ENCODE measurements at places on chromosomes 1 and 21.

DNA sequence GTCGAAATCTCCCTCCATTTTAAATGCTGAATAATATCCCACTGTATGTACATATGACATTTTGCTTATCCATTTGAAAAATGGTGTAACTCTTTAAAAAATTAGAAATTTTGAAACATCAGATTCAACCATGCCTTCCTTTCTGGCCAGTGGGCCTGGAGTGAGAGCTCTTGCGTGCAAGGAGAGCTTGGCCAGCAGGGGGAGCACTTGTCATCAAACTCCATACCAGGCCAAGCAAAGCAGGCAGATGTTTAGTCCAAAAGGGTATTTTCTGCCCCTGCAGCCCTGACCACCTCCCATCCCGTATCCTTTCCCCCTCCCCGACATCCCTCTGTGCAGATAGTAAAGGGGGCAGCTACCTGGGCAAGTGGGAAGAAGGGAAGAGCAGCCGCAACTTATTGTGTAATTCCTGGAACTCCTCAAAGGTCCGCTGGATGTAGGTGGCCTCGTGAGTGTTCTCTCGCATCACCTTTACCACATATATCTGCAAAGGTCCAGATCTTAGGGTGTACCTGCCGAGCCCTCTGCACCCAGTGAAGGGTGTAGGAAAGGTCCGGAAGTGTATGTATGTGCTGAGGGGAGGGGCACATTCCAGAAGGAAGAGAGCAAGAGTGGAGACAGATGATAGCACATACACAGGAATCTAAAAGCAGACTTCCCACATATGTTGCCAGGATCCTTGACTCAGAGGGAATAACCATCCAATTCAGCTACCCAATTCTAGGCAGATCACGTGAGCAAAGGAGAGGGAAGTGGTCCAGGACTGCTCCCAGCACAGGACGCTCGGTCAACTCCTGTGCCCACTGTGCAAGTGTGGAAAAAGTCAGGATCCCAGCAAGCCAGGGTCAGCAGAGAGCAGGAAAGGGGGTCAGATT lies 19.9 kb upstream of the PPP1R15B start:
- peak overlapping the region; percentile 66 for H3K27ac ChIP-seq
- peaks cover 26% of the 10 kb centered on the region for H3K36me3 ChIP-seq
- DNase-seq, result peak; percentile 84
- no peak overlapping the region for H3K4me3 ChIP-seq
- H3K27me3 ChIP-seq, result no peaks in the 10 kb centered on the region

- no peak overlapping the region for H3K4me3 ChIP-seq
Measured at GRCh38 chr1:155553349-155553748, 9.3 kb downstream of the ASH1L start.

DNA sequence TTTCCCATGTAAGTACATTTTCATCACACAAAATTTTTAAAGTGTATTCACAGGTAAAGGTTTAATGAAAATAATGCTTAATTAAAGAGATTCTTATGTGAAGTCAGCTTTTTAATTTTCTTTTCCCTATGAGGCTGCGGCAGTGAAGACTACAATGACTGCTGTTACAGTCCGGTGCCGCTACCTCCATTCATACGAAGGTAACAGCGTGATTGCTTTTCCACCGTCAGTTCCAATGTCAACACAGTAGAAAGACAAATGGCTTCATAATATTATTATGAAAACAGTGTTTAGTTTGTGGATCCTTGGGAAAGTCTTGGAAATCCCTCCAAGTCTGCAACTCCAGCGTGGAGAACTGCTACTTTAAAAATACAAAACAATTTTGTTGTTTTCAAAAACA lies 254.9 kb upstream of the NRIP1 start:
- no peaks in the 10 kb centered on the region for H3K4me1 ChIP-seq
- H3K27me3 ChIP-seq, result no peaks in the 10 kb centered on the region
- no peak overlapping the region for H3K4me3 ChIP-seq
- H3K27ac ChIP-seq, result no peak overlapping the region
- H3K36me3 ChIP-seq, result no peaks in the 10 kb centered on the region
- DNase-seq, result no peak

DNA sequence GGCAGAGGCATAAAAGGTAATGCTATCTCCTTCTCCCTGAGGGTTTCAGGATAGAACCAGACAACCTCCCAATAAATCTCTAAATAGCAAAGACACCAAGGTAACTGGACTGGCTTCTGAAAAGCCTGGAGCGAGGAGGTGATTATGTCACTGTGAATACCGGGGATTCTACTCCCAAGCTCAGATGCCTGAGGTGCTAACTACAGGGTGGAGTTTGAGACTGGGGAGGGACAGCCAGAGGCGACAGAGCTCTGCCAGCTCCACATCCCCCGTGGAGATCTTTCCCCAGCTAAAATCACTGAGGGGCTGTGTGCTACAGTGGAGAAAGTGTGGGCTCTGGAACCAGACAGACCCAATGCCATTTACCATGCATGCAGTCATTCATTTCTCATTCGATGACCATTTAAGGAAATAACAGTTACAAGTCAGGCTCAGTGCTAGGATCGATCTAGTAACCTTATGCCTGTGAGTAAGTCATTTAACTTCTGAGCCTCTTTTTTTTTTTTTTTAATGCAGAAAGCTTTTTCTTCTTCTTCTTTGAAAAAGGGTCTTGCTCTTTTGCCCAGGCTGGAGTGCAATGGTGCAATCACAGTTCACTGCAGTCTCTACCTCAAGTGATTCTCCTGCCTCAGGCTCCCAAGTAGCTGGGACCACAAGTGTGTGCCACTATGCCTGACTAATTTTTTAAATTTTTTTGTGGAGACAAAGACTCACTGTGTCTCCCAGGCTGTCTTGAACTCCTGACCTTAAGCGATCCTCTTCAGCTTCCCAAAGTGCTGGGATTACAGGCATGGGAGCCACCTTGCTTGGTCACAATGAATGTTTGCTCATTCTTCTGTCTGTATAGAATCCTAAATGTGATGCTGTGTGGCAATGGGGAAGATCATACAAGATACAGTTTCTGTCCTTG lies 8.1 kb upstream of the SLC45A3 start:
- no peaks in the 10 kb centered on the region for H3K27me3 ChIP-seq
- no peaks in the 10 kb centered on the region for H3K36me3 ChIP-seq
- H3K4me1 ChIP-seq, result peaks cover 39% of the 10 kb centered on the region
- DNase-seq, result no peak
- no peak overlapping the region for H3K4me3 ChIP-seq
- H3K27ac ChIP-seq, result peak overlapping the region; percentile 13

DNA sequence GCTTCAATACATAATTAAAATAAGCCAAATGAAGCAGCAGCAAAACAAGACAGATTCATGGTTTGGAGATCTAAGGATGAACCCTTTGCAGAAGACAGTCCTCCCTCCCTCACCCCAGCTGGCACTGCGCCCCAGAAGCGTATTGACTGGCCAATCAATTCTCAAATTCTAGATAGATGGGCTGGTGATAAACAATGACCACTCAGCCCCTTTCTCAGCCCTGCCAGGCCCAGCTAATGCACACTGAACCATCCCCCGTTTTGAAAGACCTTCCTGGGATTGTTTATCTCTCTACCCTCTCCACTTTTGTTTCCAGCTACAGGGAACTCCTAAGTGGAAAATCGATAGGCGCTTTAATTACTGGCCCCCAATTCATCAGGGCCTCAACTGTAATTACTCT lies 29.0 kb downstream of the TNR start:
- peaks cover 24% of the 10 kb centered on the region for H3K27me3 ChIP-seq

- H3K4me3 ChIP-seq, result no peak overlapping the region
- no peaks in the 10 kb centered on the region for H3K27me3 ChIP-seq
- DNase-seq, result no peak
- peaks cover 4% of the 10 kb centered on the region for H3K4me1 ChIP-seq
- H3K36me3 ChIP-seq, result no peaks in the 10 kb centered on the region
Measured at GRCh38 chr1:245718123-245718522, 563.3 kb downstream of the KIF26B start.

- no peak for DNase-seq
- peaks cover 16% of the 10 kb centered on the region for H3K36me3 ChIP-seq
- no peaks in the 10 kb centered on the region for H3K27me3 ChIP-seq
- H3K27ac ChIP-seq, result peak overlapping the region; percentile 98
- H3K4me3 ChIP-seq, result peak overlapping the region; percentile 92
Measured at GRCh38 chr1:155910621-155911121, 478 bp downstream of the RIT1 start.

GRCh38 chr1:94327001-94327690 lies 89.8 kb upstream of the ARHGAP29 start:
- H3K36me3 ChIP-seq, result no peaks in the 10 kb centered on the region
- peak overlapping the region; percentile 70 for H3K4me3 ChIP-seq
- H3K27me3 ChIP-seq, result no peaks in the 10 kb centered on the region
- DNase-seq, result no peak

- no peak for DNase-seq
- peak overlapping the region; percentile 10 for H3K27ac ChIP-seq
- H3K27me3 ChIP-seq, result no peaks in the 10 kb centered on the region
- peaks cover 18% of the 10 kb centered on the region for H3K36me3 ChIP-seq
- H3K4me3 ChIP-seq, result no peak overlapping the region
- H3K4me1 ChIP-seq, result peaks cover 37% of the 10 kb centered on the region
Measured at GRCh38 chr21:26098772-26099397, 71.7 kb downstream of the APP start.

DNA sequence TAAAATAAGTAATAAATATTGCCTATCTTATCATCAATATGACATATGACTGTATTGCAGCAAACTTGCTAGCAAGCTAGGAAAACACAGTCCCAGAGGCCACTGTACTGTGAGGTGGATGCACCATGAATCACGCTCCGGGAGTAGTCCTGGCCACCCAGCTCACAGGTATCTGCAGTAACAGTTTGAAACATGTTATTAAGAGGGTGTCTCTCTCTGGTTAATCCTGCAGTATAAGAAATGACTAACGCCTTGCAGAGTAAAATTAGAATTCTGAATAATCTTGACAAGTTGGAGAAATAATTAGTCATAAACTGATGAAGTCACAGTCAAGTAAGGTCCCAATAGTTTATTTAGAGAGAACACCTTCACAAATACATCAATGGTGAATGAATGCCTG lies 34.0 kb upstream of the DPT start:
- no peak for DNase-seq
- H3K27ac ChIP-seq, result no peak overlapping the region
- H3K27me3 ChIP-seq, result peaks cover 4% of the 10 kb centered on the region
- H3K36me3 ChIP-seq, result no peaks in the 10 kb centered on the region

DNA sequence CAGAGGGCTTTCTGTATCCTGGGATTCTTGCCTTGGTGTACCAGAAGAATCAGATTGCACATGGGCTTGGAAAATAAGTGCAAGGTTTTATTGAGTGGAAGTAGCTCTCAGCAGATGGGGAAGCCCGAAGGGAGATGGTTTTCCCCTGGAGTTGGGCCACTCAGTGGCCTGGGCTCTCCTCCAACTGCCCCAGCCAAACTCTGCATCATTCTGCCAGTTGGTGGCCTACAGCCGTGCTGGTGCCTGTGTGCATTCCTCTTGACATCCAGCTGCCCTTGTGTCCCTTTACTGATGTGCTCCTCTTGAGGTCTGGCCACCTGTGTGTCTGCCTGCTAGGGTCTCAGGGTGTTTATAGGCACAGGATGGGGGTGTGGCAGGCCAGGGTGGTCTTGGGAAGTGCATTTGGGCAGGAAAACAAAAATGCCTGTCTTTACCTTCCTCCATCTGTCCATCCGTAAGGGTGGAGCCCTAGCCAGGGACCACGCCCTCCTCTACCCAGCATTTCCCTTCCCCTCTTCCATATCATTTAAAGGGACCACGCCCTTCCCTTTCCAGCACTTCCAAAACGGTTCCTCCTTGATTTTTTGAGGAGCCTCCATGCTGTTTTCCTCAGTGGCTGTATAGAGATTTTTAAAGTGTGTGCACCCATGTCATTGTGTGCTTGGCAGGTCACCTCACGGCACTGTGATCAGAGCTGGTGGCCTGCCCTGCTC lies 18.9 kb downstream of the SNAP47 start:
- no peak overlapping the region for H3K4me3 ChIP-seq
- H3K36me3 ChIP-seq, result peaks cover 7% of the 10 kb centered on the region
- DNase-seq, result no peak
- no peaks in the 10 kb centered on the region for H3K27me3 ChIP-seq

DNA sequence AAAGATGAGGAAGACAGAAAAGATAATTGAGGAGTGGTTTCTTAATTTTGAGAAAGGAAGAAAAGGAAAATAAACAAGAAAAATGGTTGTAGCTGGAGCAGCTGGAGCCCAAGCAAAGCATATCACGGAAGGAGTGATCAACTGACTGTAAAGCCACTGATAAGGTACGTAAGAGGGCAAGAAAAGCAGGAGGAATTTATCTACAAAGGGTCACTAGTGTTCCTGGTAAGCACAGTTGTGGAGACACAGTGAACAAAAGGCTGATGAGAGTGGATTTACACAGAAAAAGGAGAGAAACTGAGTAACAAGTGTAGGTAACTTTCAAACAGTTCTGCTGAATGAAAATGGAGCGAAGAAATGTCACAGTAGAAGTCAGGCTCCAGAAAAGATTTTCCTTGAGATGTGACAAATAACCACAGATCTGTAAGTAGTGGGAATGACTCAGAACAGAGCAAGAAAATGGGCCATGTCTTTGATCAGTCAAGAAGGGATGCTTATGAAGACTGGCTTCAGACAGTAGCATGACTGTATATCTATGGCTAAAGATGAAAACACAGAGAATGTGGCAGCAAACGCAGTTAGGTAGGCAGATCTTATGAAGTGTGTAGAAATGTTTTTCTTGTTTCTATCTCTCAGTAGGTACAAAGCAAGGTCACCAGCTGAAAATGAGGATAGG lies 45.6 kb upstream of the RBM34 start:
- peaks cover 14% of the 10 kb centered on the region for H3K36me3 ChIP-seq
- no peaks in the 10 kb centered on the region for H3K4me1 ChIP-seq
- no peak overlapping the region for H3K27ac ChIP-seq
- no peak for DNase-seq

All from type B pancreatic cell (in vitro differentiated cells).